Activated CD4-positive, alpha-beta T cell treated with anti-CD3 and anti-CD28 coated beads for 1 hour (primary cell): ENCODE measurements at places on chromosomes 1 and 21.

DNA sequence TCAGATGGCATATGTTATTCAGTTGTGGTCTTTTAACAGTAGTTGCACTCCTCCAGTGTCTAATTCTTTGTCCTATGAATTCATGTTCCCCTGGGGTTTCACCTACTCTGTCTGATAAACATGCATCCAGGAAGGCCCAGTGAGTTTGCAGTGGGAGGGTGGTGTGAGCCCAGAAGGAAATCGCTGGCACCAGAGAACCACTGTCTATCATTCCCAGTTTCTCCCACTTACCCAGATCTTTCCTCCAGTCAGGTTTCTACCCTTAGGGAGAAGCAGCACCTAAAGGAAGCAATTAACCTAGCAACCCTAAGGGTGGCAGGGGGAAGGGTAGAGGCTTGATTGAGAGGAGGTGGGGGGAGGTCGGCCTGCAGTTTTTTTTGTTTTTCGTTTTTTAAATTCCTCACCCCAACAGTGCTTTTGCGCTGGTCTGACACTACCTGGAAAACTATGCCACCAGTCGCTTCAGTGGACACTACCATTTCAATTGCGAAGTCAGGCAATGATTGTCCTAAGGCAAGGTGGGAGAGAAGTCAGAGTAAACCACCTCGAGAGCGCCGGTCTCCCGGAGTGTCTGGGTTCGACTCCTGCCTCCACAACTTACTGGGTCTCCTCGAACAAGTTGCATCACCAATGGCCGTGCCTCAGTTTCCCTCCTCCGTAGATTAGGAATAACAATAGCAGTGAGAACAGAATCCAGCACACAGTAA is 766 bp upstream of the SLC44A3 start:
- no peak for DNase-seq

GRCh38 chr1:205042911-205043806 is at the start of gene CNTN2:
TSS of gene CNTN2 (plus strand) at chr1:205043212. CDS start at chr1:205053186, 9,974 bp downstream.
- DNase-seq, result no peak

- DNase-seq, result no peak
These were observed 2.6 kb downstream of the PFDN2 start for GRCh38 chr1:161115132-161115711.

DNA sequence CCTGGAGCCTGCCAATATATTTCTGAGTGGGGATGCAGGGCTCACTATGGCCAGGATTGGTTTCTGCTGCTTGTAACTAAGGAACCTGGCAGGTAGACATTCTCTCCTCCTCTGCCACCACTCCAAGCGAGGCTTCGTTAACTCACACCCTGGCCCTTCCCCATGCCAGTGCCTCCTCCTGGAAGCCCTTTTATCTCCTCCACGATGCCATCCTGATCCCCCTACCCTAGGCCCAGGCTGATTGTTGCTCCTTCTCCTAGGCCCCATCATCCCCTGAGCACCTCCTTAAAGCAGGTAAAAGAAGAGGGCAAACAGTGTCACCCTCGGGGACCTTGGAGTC is 118.5 kb downstream of the DMRTB1 start:
- no peak for DNase-seq

GRCh38 chr1:231162970-231163829 is 1.3 kb downstream of the TRIM67 start:
- DNase-seq, result no peak
